ENCODE measurements at places on chromosomes 16 and 17. TPM values are rescaled to one million over a fixed set of nuclear protein-coding genes. Genes with fewer than 3 reads are reported as not detected.

The NOTUM gene
- 0.29 TPM for polyA plus RNA-seq

The CACNG3 gene
- polyA plus RNA-seq: not detected

The KRT39 gene
- not detected for polyA plus RNA-seq

The C1QTNF8 gene
- not detected for polyA plus RNA-seq

The ATP1B2 gene
- polyA plus RNA-seq: 35.3 TPM
